A549 (cell line): ENCODE measurements at places on chromosomes 1 and 21. TPM values are rescaled to one million over a fixed set of nuclear protein-coding genes. Genes with fewer than 3 reads are reported as not detected.

DNA sequence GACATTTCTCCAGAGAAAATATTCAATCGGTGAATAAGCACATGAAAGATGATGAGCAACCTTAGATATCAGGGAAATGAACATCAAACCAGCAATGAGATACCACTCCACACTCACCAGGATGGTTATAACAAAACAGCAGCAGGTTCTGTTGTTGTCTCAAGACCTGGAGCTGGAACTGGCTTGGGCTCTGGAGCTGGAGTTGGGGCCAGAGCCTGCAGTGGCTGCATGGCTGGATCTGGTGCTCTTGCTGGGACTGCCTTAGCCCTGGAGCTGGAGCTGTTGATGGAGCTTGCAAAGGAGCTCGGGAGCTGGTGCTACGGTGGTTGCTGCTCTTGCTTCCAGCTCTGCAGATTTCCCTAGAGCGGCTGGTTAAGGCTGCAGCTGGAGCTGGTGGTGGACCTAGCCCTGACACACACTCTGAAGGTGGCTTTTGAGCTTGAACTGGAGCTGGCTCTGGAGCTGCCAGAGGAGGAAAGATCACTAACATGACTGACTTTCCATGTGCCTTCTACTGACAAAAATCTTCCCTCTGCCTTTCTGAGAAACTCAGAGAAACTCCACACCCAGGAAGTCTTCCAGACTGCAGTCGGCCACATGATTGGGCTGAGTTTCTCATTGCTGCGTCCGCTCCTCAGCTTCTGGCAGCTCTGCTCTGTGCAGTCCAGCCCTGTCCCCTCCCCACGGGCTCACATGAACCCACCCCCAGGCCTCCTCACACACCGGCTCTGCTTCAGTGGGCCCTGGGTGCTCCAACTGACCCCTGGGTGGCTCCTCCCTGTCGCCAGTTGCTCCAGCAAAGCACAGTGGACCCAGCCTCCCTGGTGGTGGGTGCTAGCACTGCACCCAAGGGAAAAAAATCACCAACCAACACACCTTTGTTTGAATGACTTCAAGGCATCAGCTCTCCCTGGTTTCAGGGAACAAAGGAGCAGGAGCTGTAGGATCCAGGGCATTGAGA lies 139.1 kb upstream of the FMN2 start:
- peak; percentile 31 for DNase-seq

DNA sequence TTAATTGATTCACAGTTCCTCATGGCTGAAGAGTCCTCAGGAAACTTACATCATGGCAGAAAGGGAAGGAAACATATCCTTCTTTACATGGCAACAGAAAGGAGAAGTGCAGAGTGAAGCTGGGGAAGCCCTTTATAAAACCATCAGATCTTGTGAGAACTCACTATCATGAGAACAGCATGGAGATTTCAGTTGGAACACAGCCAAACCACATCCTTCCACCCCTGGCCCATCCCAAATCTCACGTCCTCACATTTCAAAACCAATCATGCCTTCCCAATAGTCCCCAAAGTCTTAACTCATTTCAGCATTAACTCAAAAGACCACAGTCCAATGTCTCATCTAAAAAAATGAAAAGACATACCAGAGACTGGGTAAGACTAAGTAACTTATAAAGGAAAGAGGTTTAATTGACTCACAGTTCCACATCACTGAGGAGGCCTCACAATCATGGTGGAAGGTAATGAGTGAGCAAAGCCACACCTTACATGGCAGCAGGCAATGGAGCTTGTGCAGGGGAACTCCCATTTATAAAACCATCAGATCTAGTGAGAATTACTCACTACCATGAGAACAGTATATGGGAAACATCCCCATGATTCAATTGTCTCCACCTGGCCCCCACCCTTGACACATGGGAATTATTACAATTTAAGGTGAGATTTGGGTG lies 105.2 kb downstream of the MRPL39 start:
- DNase-seq: no peak

GRCh38 chr1:231734417-231734816 lies 107.8 kb downstream of the DISC1 start:
- no peak for DNase-seq

- peak; percentile 10 for DNase-seq
Observed at GRCh38 chr21:26715878-26716506, 129.2 kb downstream of the ADAMTS1 start.

- DNase-seq: no peak
Observed at GRCh38 chr1:153944005-153944826, 2.3 kb downstream of the DENND4B start.

DNA sequence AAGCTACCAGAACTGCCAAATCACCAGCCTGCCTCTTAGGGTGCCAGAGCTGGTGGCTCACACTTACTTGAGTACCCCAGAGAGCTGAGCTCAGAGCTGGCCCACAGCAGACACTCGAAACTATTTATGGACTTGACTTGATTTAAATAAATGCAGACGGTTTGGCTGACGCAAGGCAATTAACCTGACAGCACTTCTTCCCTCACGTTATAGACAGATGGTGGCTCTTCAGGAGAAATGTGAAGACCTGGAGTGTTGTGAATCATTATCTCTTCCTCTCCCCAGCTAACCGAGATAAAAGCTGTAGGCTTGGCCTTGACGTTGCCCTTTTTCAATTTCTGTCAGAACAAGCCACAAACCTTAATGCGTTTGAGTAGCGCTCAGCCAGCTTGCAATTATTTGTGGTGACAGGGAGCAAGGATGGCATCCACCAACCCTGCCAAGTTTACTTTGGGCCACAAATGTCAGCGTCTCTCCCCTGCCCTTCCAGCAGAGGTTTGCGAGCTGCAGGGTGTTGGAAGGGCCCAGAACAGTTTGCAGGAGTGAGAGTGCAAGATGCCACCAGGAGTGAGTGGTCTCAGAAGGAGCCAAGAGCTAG lies 34.0 kb upstream of the BCAR3 start:
- DNase-seq: no peak

The SELL gene
- polyA plus RNA-seq: 0.10 to 0.39 TPM (median 0.20 TPM) in 3 replicates

The IGSF5 gene
- not detected in 3 replicates for polyA plus RNA-seq

The OPRD1 gene
- polyA plus RNA-seq: 0.03 TPM in 1 of 3 replicates, not detected in the others

The KCNJ6 gene
- 0.33 to 0.79 TPM (median 0.68 TPM) in 3 replicates for polyA plus RNA-seq

The C1QTNF12 gene
- polyA plus RNA-seq: 0.76 to 0.98 TPM (median 0.83 TPM) in 3 replicates

The OR6F1 gene
- not detected in 3 replicates for polyA plus RNA-seq

The MIXL1 gene
- 0.06 TPM in 1 of 3 replicates, not detected in the others for polyA plus RNA-seq

The LGR6 gene
- 0.60 to 1.3 TPM (median 1.1 TPM) in 3 replicates for polyA plus RNA-seq

The CHD5 gene
- 0.44 to 0.66 TPM (median 0.54 TPM) in 3 replicates for polyA plus RNA-seq
